ENCODE measurements at places on chromosomes 11 and 22.

DNA sequence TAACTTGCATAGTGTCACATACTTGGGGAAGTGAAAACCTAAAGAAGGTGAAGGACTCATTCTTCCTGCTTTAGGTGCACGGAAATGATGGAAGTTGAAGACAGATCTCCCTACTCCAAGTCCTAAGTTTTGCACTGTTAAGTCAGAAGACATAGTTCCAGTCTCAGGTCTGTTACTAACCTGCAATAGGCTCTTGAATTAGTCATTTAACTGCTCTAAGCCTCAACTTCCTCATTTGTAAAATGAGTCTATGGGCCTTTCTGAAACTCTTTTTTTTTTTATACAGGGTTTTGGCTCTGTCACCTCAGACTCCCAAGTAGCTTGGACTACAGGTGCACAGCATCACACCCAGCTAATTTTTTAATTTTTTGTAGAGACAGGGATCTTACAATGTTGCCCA, 30.8 kb upstream of the POU2AF1 start:
- peak; percentile 73 for DNase-seq

DNA sequence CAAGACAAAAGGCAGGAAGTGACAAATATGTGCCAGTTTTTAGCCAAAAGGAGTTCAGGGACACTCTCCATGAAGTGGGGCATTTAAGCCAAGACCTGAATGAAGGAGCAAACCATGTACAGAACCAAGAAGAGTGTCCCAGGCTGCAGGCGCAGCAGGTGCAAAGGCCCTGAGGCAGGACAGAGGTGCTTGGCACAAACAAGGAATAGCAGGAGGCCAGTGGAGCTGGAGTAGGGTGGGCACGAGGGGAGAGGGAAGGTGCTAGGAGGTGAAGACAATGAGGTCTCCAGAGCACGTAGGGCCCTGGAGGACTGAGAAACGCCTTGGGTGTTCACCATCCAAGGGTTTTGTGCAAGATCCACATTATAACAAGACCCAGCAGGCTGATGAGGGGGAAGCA, 474.1 kb downstream of the MN1 start:
- DNase-seq, result no peak

DNA sequence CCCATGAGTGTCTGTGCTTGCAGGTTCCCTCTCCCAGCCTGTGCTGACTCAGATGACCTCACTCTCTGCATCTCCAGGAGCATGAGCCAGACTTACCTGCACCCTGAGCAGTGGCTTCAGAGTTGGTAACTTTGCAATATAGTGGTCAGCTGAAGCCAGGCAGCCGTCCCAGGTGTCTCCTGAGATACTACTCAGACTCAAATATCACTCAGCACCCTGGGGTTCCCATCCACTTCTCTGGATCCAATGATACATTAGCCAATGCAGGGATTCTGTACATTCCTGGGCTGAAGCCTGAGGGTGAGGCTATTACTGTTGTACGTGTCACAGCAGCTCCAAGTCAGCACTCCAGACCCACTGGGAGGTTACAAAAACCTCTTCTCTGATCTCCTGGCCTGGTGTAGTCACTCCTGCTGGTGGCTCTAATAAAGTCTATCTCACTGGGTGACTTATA, 87.8 kb upstream of the TOP3B start:
- no peak for DNase-seq

- DNase-seq, result no peak
Observed at GRCh38 chr22:29810216-29810615, 27.9 kb downstream of the ASCC2 start.

DNA sequence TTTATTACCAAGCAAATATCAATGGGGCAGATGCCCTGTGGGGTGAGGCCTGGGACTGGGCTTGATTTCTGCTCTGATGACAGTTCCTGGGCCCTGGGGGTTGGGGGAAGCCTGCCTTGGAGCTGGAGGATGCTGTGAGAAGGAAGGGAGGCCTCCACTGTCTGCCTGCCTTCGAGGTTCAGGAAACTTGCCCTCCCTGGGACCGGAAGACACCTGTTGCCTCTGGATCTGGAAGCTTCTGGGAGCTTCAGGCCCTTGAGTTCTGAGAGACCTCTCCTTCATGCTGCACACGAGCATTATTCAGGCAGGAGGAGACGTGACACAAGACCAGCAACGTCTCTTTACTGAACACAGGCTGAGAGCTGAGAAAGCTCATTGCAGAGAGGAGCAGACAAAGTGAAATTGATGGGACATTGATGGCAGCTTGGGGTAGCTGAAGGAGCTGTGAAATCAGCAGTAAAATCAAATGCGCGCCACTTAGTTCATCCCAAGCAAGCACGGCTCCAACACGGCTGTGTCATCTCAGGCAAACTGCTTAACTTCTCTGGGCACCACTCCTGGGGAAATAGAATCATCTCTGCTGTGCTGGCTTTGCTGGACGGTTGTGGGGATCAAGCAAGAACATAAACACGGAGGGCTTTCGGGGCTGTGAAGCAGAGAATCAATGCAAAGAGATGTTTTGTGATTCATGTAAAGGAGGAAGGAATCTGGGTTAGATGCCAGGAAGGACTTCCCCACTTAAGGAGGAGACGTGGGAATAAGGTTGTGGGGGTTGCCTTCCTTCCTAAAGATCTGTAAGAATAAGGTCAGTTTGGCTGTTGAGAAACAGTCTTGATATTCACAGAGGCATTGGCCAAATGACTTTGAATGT, 64.5 kb downstream of the TP53I11 start:
- no peak for DNase-seq

DNA sequence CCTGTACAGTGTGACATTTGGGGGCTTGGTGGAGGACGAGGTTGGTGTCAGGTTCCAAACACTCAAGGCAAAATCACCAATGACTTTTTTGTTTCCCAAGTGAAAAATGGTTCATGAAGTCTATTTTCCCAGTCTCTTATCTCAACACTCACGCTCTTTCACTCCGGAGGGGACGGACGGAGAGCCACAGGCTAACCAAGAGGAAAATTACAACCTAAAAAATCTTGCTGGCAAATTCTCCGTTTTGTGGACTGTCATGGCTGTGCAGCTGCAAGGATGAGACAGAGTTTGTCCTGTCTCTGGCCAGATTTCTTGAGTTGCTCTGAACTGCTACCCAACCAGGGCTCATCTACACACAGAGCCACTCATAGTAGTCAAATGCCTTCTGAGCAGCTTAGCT, 101.2 kb downstream of the ABTB2 start:
- no peak for DNase-seq
